Osteocyte (in vitro differentiated cells): ENCODE measurements at places on chromosomes 1 and 21. TPM values are rescaled to one million over a fixed set of nuclear protein-coding genes. Genes with fewer than 3 reads are reported as not detected.
A peak's percentile ranks its signal among the peaks of the same experiment; 100 is the strongest.

DNA sequence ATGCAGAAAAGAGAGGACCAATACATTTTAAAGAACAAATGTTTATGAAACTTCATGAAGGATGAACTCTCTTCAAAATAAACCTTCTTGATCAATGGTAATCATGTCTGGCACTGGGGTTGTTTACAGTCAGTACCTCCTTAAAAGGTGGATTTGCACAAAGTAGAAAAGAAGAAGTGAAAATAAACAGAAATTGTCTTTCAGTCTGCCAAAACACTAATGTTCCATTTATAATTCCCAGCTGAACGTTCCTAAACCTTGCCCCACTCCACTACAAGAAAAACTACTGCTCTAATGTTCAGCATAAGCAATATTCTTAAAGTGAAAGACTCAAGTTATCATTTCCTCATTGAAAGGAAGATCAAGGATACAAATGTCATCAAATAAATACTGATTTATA lies 86.2 kb downstream of the EIF4G3 start:
- peaks cover 33% of the 10 kb centered on the region for H3K4me1 ChIP-seq
- DNase-seq, result no peak
- peaks cover 16% of the 10 kb centered on the region for H3K36me3 ChIP-seq
- H3K27ac ChIP-seq, result peak overlapping the region; percentile 85
- no peak overlapping the region for H3K4me3 ChIP-seq

DNA sequence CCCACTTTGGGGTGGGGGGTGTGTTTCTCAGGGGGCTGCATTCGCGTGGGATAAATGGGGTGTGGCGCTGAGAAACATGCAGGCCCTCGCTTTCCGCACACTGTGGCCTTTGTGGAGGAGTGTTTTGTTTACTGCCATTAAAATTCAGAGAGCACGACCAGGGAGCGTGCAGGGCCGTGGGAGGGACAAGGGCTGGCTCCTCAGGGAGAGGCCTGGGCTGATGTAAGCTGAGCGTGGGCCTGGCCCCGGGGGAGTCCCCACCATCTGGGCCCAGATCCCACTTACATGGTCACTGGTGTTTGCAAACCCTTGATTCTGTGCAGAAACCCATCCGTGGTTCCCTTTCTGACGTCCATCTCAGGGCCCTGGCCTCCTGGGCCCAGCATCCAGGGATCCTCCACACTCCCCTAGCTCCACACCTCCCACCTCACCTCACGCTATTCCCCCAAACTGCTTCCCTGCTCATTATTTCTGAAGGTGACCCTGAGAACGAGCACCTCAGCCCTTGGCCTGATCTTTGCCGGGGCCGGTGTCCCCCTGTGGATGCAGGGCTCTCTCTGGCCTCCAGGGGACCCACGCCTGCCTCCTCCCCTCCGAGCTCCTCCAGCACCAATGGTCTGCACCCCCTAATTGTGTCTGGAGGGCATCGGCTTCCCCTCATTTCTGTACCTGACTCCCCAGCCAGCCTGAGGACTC lies 92.5 kb upstream of the SIM2 start:
- peaks cover 42% of the 10 kb centered on the region for H3K27me3 ChIP-seq
- no peak overlapping the region for H3K27ac ChIP-seq
- H3K4me3 ChIP-seq, result no peak overlapping the region

- DNase-seq, result no peak
- no peak overlapping the region for H3K4me3 ChIP-seq
- H3K36me3 ChIP-seq, result no peaks in the 10 kb centered on the region
- H3K27me3 ChIP-seq, result no peaks in the 10 kb centered on the region
These were observed 16.5 kb downstream of the PTCH2 start for GRCh38 chr1:44826375-44827196.

DNA sequence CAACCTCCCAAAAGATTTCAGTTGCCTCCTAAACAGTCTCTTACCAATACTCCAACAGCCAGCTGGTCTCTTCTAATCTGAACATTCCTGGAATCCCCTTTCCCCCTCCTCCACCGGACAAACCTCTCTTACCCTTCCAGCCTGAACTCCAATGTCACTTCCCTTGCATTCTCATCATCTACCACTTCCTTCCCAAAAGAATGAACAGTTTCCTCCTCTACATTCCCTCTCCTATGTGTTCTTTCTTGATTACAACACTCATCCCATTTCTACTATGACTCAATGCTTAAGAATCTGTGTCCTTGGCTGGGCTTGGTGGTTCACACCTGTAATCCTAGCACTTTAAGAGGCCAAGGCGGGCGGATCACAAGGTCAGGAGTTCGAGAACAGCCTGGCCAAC lies 417.1 kb downstream of the SETD4 start:
- no peak overlapping the region for H3K4me3 ChIP-seq
- no peak overlapping the region for H3K27ac ChIP-seq
- no peaks in the 10 kb centered on the region for H3K27me3 ChIP-seq
- peaks cover 15% of the 10 kb centered on the region for H3K4me1 ChIP-seq

GRCh38 chr1:162319493-162320175 lies 57.0 kb downstream of the SPATA46 start:
- H3K36me3 ChIP-seq, result no peaks in the 10 kb centered on the region
- H3K4me3 ChIP-seq, result no peak overlapping the region
- peaks cover 4% of the 10 kb centered on the region for H3K4me1 ChIP-seq
- no peak overlapping the region for H3K27ac ChIP-seq
- H3K27me3 ChIP-seq, result peaks cover 18% of the 10 kb centered on the region
- DNase-seq, result no peak

DNA sequence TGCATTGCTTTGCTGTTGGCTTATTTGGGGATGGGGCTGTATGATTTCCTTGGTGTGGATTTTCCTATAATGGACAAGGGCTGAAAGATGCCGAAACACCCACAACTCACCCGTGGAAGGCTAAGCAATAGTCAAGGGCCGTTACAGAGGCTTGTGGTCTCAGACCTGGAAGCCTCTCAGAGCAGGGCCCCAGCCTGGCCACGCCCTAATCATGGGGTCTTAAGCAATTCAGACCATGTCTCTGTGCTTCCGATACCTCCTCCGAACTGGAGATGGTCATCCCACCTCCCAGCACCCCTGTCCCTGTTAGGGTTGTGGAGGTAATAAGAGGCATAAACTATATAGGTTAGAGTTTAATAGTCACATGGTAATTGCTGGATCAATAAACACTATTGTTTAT lies 3.4 kb downstream of the ABCG1 start:
- H3K4me3 ChIP-seq, result no peak overlapping the region
- no peak for DNase-seq

DNA sequence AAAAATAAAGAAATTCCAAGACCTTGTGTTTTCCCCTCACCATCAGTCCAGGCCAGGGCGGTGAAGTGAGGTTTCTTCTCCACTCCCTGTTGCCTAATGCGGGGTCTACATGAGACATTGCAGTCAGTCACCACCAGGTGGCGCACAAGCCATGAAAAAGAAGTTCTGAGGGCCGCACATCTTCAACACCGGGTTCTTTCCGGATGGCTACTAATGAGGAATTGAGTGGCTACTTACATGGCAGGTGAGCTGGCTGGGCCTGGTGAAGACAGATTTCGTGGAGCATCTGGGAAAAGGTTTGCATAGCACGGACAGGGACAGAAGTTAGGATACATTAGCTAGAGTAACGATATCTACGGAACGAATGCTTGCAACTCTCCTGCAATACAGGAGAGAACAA lies 15.8 kb upstream of the S100A11 start:
- H3K27ac ChIP-seq, result no peak overlapping the region
- peaks cover 42% of the 10 kb centered on the region for H3K27me3 ChIP-seq

DNA sequence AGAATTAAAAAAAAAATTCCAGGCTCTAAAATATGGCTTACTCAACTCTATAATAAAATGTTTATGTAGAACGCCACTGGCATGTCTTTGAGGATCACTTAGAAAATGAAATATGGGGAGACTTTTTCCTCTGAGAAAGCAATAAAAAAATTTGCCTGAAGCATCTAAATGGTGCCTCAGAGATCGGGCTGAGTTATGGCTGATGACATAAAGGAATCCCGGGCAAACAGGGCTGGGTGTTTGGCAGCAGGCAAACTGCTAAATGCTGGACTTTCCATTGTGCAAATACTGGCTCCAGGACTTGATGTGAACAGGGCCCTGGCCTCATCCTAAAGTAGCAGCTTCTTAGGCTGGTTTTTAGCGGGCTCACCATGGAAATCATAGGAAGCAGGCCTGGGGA lies 44.5 kb upstream of the C1orf87 start:
- DNase-seq, result no peak
- peak overlapping the region; percentile 17 for H3K27ac ChIP-seq
- H3K4me1 ChIP-seq, result peaks cover 8% of the 10 kb centered on the region

DNA sequence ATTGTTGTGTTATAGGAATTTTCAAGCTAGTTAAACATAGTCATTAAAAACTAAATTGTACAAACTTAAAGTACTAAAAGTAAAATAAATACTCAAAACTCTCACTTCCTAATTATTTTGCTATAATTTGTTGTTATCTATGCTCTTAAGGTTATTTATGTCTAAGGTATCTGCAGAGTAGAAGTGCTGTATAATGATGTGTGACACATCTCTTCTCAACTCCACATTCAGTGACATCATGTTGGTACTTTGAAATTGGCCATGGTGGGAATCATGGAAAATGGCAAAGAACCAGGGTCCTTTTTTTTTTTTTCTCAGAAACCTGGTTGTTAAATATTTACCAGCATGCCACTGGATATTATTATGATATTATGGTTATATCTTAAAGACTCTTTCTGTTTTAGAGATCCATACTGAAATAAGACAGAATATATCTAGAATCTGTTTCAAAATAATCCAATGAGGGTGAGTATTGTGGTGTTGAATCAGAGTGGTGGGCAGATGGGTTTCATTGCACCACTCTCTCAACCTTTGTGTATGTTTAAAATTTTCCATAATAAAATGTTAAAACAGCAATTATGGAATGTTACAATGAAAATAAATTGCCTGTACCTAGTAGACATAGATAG lies 22.4 kb downstream of the LRRC8B start:
- H3K27me3 ChIP-seq, result no peaks in the 10 kb centered on the region
- H3K4me3 ChIP-seq, result no peak overlapping the region
- H3K27ac ChIP-seq, result no peak overlapping the region

DNA sequence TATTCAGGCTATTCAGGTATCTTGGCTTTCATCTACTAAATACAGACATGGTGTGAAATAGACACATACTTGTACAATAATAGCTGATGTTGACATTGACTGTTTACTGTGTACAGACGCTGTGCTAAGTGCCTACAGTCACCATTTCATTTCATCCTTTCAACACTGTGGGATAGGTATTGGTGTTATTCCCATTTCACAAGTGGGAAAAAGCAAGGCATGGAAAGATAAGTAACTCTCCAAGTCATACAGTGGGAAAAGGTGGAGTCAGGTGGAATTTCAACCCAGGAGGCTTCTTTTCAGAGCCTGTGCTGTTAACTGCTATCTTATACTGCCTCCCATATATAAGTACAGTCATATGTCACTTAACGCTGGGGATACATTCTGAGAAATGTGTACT lies 49.6 kb upstream of the ATP1A1 start:
- H3K27ac ChIP-seq, result no peak overlapping the region
- H3K36me3 ChIP-seq, result no peaks in the 10 kb centered on the region
- no peaks in the 10 kb centered on the region for H3K4me1 ChIP-seq
- no peak overlapping the region for H3K4me3 ChIP-seq
- no peak for DNase-seq

Gene KIF21B
- 0.63 and 0.97 TPM in 2 replicates for total RNA-seq

Gene CLCA2
- total RNA-seq, result 0.13 TPM in 1 of 2 replicates, not detected in the other
